ENCODE measurements at places on chromosomes 4 and X.

GRCh38 chr4:41022116-41022515, 192.2 kb downstream of the APBB2 start:
- no peak for DNase-seq

DNA sequence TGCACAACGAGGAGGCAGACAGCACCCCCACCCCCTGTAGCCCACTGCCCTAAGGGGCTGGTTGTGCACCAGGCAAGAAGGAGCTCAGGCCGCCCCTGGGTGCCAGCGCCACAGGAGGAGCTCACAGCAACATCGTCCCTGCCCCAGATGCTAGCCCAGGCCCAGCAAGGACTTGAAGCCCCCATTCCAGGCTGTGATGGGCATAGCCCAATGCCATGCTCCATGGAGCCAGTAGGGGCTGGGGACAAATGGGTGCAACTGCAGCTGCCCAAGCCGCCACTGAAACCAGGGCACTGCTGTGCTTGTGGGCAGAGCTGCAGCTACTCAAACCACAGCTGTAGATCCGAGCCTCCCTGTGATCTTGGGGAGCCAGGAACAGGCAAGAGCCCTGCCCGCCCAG, 241.3 kb upstream of the GIMD1 start:
- DNase-seq, result no peak

GRCh38 chr4:103773691-103774231, 54.0 kb upstream of the TACR3 start:
- no peak for DNase-seq

DNA sequence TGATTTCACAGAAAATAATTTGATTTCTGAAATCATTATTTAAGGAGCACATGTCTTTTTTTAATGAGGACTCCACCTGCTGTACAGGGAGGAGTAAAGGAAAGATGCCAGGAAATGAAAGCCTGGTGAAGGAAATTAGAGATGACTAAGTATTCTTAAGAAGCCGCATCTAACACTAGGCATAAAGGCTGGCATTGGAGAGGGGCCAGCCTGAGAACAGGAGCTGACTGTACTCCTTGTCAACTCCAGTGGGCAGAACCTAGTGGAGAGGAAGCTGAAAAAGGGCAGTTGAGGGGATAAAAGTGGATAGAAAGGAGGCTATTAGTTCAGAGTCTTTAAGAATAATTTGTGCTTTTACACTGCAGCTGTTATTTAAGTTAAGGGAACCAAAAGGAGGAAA, 393.0 kb downstream of the PPP1R2C start:
- no peak for DNase-seq

GRCh38 chr4:40739347-40739746, 10.4 kb upstream of the NSUN7 start:
- DNase-seq, result no peak

- no peak for DNase-seq
These were observed at the start of gene GRIA2 for GRCh38 chr4:157220371-157220881. GRIA2 (plus strand) TSS chr4:157220728; CDS start chr4:157221043, 315 bp downstream.

DNA sequence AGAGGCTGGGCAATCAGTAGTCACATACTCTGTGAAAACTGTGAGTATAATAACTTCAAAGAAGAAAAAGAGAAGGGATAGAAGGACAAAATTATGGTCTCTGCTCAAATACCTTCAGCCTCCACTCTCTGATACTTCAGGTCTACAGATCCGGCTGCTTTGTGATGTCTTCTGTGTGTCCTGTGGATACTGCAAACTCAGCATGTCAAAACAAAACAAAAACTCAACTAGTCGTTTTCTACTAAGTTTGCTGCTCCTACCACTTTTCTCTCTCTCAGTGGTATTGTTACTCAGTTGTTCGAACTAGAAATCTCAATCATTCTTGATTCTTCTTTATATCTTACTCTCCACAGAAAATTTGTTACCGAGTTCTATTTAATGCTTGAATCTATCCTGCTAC, 202.4 kb upstream of the ANK2 start:
- DNase-seq, result no peak

DNA sequence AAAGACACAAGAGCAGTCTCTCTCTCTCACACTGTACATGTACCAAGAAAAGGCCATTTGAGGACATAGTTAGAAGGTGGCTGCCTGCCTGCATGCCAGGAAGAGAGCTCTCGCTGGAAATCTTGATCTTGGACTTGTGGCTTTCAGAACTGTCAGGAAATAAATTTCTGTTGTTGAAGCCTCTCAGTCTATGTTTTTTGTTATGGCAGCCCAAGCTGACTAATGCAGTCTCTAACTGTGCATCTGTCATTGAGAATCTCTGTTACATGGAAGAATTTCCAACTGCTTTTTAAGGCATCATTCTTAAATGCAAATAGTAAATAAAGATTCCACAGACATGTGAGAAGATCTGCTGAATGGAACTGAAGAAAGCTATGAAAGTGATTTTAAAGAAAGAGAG, 198.3 kb downstream of the PCDH10 start:
- no peak for DNase-seq

- no peak for DNase-seq
These were observed 102.1 kb downstream of the ITIH6 start for GRCh38 chrX:54695816-54696487.

DNA sequence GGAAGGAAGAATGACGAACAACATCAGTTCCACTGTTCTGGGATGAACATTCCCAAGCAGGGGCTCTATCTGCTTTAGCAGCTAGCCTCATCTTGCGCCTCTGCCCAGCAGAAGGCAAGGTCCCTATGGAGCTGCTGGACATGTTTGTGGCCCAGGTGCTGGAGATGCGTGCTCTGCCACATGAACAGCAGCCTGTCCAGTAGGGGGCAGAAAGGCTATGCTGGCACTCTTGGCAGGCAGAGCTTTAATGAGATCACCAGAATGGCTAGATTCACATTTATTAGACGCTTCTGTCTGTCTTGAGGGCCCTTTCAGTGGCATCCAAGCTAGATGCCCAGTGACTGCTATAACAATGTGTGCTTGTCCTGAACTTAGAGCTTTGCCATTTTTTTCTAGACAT, 1826.0 kb downstream of the STIM2 start:
- no peak for DNase-seq

GRCh38 chr4:169124661-169125060, 114.6 kb upstream of the CBR4 start:
- DNase-seq, result no peak

- DNase-seq, result no peak
These were observed 133.8 kb upstream of the UGT8 start for GRCh38 chr4:114464726-114465272.

GRCh38 chrX:6803607-6804006, 268.7 kb upstream of the VCX3A start:
- DNase-seq, result no peak

GRCh38 chr4:99504804-99505502, 5.9 kb upstream of the C4orf17 start:
- DNase-seq, result no peak

DNA sequence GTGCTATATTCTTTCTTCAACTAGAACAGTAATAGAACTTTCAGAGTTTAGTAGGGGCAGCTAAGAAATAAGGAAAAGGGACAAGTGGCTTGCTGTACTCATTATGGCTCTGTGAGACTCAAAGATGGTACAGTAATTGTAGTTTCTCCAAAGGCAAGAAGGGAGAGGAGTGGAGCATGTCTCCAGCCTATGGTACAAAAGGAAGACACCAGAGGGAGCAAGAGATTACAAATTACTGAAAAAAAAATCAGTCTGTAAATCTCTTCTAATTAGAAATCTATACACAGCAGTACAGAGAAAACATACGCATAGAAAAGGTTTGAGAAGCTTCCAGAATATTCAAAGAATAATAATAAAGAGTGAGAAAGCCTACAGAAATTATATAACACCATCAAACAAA, 61.4 kb downstream of the KLHL4 start:
- DNase-seq, result no peak

- no peak for DNase-seq
These were observed 4.7 kb downstream of the SRPX2 start for GRCh38 chrX:100648458-100649417.

DNA sequence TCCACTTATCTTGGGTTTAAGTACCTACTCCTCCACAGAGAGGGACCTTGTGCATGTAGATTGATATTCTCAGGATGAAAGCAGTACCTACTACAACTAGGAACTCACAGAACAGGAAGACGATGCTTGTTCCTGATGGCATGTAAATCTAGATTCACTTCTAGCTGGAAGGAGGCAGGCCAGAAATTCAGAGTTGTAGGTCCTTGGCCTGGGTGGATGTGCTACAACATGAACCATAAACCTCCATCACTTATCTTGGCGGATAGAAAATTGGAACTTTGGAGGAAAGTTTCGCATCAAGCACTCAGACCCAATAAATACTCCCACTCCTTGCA, 9.3 kb upstream of the SMIM20 start:
- no peak for DNase-seq

DNA sequence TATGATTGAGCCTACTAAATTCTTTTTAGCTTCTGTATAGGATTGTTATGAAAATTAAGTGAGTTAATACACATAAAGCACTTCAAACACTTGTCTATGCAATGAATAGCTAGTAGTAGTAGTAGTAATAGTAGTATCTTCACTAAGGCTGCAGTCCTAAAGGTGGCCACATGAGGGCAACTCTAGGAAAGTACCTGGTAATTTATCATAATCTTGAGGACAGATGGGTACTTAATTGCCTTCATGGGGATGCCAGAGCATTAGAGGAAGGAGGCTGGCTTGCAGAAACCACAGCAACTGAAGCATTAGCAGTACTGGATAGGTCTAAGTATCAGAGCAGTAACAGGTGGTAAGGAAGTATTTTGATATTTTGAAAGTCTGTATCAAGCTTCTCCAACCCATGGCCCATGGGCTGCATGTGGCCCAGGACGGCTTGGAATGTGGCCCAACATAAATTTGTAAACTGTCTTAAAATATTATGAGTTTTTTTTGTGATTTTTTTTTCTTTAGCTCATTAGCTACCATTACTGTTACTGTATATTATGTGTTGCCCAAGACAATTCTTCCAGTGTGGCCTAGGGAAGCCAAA, 17.3 kb downstream of the NIPAL1 start:
- peak; percentile 38 for DNase-seq

Measured in activated effector memory CD4-positive, alpha-beta T cell treated with Interleukin-2 at 50 U/mL for 16 hours (primary cell).